ENCODE measurements at places on chromosomes 5 and 9. TPM values are rescaled to one million over a fixed set of nuclear protein-coding genes. Genes with fewer than 3 reads are reported as not detected.

Gene SLC2A6
- total RNA-seq, result 2.9 TPM

DNA sequence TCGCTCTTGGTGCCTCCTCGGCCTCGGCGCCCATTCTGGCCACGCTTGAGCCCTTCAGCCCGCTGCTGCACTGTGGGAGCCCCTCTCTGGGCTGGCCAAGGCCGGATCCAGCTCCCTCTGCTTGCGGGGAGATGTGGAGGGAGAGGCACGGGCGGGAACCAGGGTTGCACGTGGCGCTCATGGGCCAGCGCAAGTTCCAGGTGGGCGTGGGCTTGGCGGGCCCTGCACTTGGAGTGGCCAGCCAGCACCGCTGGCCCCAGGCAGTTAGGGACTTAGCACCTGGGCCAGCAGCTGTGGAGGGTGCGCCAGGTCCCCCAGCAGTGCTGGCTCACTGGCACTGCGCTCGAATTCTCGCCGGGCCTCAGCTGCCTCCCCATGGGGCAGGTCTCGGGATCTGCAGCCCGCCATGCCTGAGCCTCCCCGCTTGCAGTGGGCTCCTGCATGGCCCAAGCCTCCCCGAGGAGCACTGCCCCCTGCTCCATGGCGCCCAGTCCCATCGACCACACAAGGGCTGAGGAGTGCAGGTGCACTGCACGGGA lies 106.4 kb downstream of the SMC2 start:
- H3K27ac ChIP-seq, result no peak overlapping the region
- H3K4me3 ChIP-seq, result no peak overlapping the region
- H3K27me3 ChIP-seq, result no peaks in the 10 kb centered on the region
- no peak for DNase-seq
- H3K4me1 ChIP-seq, result no peaks in the 10 kb centered on the region

Gene TAS2R1
- not detected for total RNA-seq

- no peaks in the 10 kb centered on the region for H3K36me3 ChIP-seq
- DNase-seq, result no peak
- H3K27ac ChIP-seq, result no peak overlapping the region
Observed at GRCh38 chr5:6430418-6431028, 18.1 kb upstream of the UBE2QL1 start.

Gene TMEM252
- not detected for total RNA-seq

DNA sequence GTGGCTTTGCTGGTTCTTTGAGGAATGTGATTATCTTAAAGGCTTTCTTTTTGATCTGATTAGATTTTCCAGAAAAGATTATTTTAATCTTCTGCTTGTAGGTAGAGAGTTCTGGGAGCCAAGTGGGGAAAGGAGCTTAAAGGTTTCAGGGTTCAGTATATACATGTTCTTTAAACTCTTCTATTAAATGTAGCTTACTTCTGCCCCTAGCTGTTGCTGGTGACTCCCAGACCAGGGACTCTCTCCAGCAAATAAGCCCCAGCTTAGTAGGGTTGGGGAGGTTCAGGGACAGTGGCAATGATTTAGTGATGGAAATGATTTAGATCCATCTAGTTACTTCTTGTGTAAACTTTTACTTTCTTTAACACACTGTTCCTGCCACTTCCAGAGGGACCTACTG lies 72.2 kb downstream of the SLC12A2 start:
- DNase-seq, result no peak
- H3K27ac ChIP-seq, result no peak overlapping the region
- no peaks in the 10 kb centered on the region for H3K4me1 ChIP-seq

DNA sequence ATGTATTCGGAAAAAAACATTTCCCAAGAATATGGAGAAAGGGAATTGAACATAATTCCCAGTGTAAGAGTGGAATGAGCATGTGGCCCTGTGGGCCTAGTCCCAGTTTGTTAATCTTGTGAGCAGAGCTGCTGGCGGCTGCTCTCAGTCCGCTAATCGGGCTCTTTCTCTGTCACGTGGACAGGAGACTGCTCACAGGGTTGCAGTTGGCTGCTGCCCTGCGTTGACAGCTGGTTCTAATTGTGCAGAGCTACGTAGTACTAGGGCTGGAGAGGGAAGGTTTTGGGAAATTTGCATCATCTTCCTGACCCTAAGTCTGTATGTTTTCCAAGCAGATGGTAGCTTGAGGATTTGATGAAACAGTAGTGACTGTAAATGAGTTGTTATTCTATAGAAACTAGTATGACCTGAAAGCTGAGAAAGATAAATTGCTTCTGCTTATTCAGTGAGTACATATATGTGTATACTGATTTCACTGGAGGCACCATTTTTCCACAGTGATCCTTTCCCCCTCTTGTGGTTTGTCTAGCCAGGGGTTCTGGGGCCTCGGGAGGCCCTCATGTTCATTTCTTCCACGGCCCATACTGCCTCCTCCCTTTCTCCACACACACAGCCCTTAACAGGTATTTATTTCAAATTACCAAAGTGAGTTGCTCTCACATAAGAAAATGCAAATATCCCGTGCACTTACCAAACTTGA lies 100.6 kb downstream of the ANGPTL2 start:
- peaks cover 11% of the 10 kb centered on the region for H3K4me1 ChIP-seq
- no peaks in the 10 kb centered on the region for H3K36me3 ChIP-seq
- no peaks in the 10 kb centered on the region for H3K27me3 ChIP-seq
- peak overlapping the region; percentile 79 for H3K27ac ChIP-seq
- DNase-seq, result peak; percentile 100

DNA sequence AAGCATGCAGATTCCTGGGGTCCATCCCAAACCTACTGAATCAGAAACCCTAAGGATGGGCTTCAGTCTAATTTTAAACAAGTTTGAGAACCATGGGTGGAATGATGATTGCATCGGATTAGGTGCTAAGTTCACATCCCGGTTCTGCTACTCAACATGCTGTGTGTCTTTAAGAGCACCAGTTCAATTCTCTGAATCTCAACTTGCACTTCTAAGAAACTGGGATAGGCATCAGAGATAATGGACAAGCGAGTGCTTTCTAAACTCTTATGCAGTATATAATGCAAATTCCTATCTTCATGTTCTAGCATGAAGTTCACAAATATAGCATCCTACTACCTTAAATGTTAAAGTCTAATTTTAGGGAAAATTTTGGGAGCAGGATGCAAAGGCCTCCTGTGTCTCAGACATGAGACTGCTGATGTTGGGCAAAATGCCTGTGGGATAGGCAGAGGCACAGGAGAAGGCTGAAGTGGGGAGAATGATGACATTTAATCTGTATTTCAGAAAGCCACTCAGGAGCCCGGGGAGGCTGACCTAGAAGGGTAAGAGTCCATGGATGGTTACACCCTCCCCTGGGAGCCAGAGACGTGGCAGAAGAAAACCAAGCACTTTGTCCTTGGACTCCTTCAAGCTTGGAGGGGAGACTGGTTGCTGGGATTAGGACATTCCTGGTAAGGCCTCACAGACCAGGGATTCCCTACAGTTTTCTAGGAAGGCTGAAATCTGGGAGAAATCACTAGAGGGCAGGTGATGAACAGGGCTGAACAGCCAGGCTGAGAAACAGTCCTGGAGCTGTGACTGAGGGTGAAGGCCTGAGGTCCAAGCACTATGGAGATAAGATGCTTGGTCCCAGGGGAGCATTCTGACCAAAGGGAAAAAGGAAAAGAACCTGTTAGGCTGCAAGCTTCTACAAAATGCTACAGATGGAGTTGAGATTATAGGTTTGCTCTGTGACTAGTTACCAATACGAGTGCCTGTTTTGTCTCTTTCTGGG lies 311.9 kb upstream of the PANK3 start:
- DNase-seq, result no peak
- H3K27me3 ChIP-seq, result no peaks in the 10 kb centered on the region
- H3K4me3 ChIP-seq, result no peak overlapping the region
- no peaks in the 10 kb centered on the region for H3K4me1 ChIP-seq
- H3K36me3 ChIP-seq, result no peaks in the 10 kb centered on the region
- H3K27ac ChIP-seq, result no peak overlapping the region

Gene C1QTNF2
- total RNA-seq, result 0.72 TPM

Gene C1QTNF3
- 0.28 TPM for total RNA-seq

Gene ADGRD2
- total RNA-seq, result not detected

DNA sequence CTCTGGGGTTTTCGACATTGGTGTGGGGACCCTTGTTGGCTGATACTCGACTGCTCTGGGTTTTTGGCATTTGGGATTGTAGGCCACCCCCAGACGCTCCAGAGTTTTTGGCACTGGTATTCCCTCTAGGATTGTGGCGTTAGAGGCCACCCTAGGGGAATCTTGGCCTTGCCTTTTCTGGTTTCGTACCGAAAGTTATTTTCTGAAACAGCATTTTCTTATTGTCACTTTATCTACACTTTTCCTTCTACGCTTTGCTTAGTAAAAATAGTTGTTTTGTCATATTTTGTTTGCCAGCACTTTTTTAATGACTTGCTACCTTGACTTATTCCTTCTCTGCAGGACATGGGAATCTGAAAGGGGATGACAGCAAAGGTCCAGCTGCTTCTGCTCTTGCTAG lies 25.1 kb upstream of the CLPTM1L start:
- H3K4me3 ChIP-seq, result no peak overlapping the region
- H3K27me3 ChIP-seq, result peaks cover 35% of the 10 kb centered on the region
- no peaks in the 10 kb centered on the region for H3K36me3 ChIP-seq
- no peaks in the 10 kb centered on the region for H3K4me1 ChIP-seq
- no peak for DNase-seq

DNA sequence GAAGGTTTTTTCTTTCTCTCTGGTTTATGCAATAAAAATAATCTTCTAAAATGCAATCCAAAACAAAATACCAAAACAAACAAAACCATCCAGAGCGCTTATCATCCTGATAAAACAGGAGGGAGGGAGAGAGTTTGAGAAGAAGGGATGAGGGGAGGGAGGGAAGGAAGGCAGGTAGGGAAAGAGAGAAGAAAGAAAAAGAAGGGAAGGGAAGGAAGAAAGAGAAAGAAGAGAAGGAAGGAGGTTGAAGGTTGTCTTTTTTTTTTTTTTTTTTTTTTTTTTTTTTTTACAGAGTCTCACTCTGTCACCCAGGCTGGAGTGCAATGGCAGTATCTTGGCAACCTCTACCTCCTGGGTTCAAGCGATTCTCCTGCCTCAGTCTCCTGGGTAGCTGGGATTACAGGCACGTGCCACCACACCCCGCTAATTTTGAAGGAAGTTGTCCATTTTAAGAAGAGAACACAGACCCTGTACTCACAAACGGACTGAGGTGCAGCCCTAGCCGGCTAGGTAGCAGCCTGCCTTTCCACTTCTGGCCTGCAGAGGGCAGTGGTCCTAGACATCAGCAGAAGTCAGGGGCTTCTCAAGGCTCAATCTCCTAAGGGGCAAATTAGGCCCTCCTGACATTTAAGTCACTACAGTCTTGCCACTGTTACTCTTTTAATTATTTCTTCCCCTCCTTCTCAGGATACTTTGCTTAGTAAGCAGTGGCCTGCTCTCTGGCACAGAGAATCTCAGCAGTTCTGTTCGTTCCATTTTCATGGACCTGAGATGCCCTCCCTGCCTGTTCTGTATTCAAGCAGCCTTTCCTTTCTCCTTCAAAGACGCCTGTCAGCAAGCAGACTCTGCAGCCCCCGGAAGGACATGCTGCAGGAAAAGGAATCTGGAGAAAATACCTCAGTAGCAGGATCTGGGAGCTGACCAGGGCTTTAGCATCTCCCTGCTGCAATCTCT lies 76.4 kb downstream of the EPB41L4B start:
- no peak overlapping the region for H3K4me3 ChIP-seq
- H3K36me3 ChIP-seq, result no peaks in the 10 kb centered on the region
- H3K27me3 ChIP-seq, result peaks cover 3% of the 10 kb centered on the region
- DNase-seq, result peak; percentile 65
- H3K4me1 ChIP-seq, result peaks cover 3% of the 10 kb centered on the region
- H3K27ac ChIP-seq, result no peak overlapping the region

GRCh38 chr5:133114166-133114932 lies 62.5 kb downstream of the HSPA4 start:
- H3K36me3 ChIP-seq, result no peaks in the 10 kb centered on the region
- no peak overlapping the region for H3K27ac ChIP-seq
- peaks cover 5% of the 10 kb centered on the region for H3K4me1 ChIP-seq
- no peak for DNase-seq

Gene BHMT2
- 0.56 TPM for total RNA-seq

Gene LHX3
- total RNA-seq, result not detected

Gene TYRP1
- total RNA-seq, result 0.90 TPM

DNA sequence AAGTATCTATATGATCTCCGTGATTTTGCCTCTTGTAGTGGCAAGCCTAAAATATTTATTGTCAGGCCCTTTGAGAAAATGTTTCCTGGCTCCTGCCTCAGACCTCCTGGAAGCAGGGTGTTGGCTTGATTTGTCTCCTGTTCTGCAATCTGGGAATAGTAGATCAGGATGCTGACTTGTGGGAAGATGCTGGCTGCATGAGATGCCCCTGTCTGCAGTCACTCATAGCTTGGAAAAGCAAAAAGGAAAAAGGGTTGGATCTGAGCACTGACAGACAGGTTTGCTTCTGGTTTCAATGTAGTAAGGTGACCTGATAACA lies 16.7 kb downstream of the TJP2 start:
- peaks cover 14% of the 10 kb centered on the region for H3K4me1 ChIP-seq
- no peak overlapping the region for H3K27ac ChIP-seq
- no peaks in the 10 kb centered on the region for H3K27me3 ChIP-seq
- no peak for DNase-seq
- H3K4me3 ChIP-seq, result no peak overlapping the region

- H3K4me1 ChIP-seq, result no peaks in the 10 kb centered on the region
- H3K27me3 ChIP-seq, result no peaks in the 10 kb centered on the region
- H3K36me3 ChIP-seq, result no peaks in the 10 kb centered on the region
- no peak overlapping the region for H3K4me3 ChIP-seq
Observed at GRCh38 chr9:13487498-13487897, 208.0 kb upstream of the MPDZ start.

Gene PIP5KL1
- total RNA-seq, result 0.28 TPM

- DNase-seq, result peak; percentile 75
- H3K27me3 ChIP-seq, result no peaks in the 10 kb centered on the region
- H3K36me3 ChIP-seq, result peaks cover 45% of the 10 kb centered on the region
- no peak overlapping the region for H3K27ac ChIP-seq
- H3K4me3 ChIP-seq, result no peak overlapping the region
Observed at GRCh38 chr9:104858271-104858670, 69.7 kb downstream of the ABCA1 start.

DNA sequence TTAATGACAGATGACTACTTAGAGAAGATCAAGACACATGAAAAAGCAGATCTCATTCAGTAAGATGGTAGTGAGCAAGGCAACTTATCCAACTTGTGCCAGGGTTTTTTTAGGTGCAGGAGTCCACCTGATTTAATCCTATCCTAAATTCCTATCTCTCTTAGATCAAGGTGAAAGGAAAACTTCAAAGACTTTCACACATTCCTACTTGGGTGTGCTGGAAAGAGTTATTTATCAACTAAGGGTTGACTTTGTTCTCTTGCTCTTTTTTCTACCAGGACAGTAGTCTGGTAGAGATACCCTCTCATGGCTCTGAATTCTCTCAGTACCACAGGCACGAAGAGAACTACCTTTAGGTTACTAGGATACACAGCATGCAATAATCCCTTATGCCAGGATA lies 18.2 kb downstream of the TUT7 start:
- no peak overlapping the region for H3K4me3 ChIP-seq
- H3K27me3 ChIP-seq, result no peaks in the 10 kb centered on the region
- H3K27ac ChIP-seq, result no peak overlapping the region
- H3K36me3 ChIP-seq, result peaks cover 35% of the 10 kb centered on the region
- H3K4me1 ChIP-seq, result no peaks in the 10 kb centered on the region
